ENCODE measurements at places on chromosomes 1 and 21.
A peak's percentile ranks its signal among the peaks of the same experiment; 100 is the strongest.

DNA sequence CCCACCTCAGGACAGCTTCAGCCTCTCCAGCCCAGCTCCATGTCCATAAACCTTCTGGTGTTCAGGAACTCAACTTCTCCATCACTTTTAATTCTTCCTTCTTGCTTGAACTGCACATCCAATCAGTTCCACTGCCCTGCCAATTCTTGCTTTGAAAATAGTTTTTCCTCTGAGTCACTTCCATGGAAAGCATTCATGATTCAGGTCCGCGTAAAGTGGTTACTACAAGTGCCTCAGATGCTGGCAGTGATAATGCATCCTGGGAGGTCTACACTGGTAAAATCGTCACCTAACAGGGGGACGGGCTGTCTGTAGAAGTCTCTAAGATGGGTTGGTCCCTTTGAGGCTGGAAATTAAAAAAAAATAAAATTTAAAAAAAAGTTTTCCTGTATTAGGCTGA is 25.9 kb upstream of the RCAN1 start:
- DNase-seq: no peak

GRCh38 chr1:111976332-111976731 is 13.1 kb downstream of the KCND3 start:
- no peak for DNase-seq

DNA sequence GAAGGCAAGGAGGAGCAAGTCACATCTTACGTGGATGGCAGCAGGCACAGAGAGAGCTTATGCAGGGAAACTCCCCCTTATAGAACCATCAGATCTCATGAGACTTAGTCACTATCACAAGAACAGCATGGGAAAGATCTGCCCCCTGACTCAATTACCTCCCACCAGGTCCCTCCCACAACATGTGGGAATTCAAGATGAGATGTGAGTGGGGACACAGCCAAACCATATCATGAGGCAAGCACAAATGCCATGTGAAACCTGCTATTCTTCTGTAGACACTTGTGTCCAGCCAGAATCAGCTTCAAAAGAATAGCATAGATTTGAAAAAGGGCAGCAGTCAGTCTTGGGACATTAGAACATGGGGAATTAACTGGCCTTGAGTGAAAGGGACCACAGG is 32.2 kb upstream of the UBE2U start:
- no peak for DNase-seq

- no peak for DNase-seq
Measured at GRCh38 chr1:33640114-33640660, 167.7 kb downstream of the ZSCAN20 start.

DNA sequence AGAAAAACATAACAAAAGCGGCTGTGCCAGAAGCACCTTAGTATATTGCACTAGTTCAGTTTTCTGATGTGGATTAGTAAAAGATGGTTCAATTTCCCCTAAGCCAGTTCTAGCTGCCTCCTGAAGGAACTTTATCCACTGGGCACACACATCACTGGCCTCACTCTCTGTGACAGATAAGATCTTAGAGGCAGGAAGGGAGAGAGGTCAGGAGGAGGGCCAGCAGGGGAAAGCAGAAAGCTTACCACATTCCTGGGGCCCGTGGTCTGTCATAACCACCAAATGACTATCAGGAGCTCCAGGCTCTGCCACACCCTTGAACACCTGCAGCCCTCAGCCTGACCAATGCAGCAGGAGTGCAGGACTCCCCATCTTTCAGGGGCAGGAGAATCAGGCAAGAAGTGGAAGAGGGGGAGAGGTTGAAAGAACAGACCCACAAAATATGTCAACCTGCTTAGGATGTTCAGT is 37.8 kb downstream of the LRRC71 start:
- DNase-seq: no peak

GRCh38 chr1:175758601-175759000 is 15.2 kb upstream of the TNR start:
- no peak for DNase-seq

DNA sequence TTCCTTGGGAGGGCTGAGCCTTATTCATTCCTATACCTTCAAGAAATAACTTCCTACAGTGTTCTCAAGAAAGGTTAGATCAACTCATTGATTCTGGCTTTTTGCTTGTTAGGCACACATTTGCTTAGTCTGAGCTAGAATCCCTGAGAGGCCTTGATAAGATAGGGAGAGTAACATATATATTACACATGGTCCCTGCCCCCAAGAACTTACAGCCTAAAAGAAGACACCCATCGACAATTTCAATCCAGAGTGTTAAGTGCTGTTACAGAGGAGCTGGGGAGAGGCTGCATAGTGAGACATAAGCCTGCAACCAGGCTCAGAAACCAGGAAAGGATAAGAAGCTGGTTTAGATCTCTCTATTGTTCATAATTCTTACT is 68.7 kb downstream of the PLPP3 start:
- no peak for DNase-seq

DNA sequence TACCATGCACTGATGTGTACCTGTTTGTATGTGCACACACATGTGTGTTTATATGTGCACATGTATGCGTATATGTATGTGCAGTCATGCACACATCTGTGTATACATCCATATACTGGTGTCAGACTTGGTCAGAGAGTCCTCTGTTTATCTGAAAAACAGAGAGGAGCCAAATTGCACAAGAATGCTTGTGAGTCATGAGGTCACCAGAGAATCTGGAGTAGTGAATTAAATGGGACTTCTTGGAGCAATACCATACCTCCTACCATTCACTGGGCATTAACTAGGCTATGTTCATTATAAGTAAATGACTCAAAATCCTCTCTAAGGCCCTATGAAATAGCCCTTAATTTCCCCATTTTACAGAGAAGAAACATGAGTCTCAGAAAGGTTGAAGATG is 272.1 kb upstream of the C1orf87 start:
- DNase-seq: no peak

DNA sequence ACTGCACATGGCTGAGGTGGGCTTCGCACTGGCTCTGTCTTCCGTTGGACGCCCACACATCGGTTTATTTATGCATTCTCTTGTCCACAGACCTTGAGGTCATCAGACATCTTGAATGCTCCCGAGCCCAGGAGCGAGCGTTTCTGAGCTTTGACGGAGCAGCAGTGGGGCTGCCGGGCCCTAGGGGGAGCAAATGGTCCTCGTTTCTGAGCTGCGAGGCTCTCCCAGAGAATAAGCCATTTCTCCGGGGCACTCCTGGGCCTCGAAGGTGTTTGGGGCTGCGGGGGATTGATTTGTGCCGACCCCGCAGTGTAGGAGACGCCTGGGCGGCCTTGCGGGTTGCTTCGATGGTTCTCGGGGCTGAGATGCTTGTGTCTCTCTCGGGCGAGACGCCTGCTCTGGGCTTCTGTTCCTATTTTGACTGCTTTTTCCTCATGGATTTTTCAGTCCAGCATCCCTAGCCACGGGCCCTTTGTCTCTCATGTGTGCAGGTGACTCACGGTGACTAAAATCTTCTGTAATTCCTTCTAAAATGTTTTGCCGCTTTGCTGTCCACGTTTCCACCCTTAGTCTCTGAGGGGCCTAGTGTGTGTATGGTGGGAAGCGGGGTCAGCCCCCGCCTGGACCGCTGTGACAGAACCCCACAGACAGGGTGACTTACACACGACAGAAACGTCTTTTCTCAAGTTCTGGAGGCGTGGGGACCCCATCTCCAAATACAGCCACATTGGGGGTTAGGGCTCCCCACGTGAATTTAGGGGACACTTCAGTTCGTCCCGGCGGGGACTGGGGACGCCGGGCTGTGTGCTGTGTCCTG is 62.1 kb downstream of the FAAP20 start:
- no peak for DNase-seq

DNA sequence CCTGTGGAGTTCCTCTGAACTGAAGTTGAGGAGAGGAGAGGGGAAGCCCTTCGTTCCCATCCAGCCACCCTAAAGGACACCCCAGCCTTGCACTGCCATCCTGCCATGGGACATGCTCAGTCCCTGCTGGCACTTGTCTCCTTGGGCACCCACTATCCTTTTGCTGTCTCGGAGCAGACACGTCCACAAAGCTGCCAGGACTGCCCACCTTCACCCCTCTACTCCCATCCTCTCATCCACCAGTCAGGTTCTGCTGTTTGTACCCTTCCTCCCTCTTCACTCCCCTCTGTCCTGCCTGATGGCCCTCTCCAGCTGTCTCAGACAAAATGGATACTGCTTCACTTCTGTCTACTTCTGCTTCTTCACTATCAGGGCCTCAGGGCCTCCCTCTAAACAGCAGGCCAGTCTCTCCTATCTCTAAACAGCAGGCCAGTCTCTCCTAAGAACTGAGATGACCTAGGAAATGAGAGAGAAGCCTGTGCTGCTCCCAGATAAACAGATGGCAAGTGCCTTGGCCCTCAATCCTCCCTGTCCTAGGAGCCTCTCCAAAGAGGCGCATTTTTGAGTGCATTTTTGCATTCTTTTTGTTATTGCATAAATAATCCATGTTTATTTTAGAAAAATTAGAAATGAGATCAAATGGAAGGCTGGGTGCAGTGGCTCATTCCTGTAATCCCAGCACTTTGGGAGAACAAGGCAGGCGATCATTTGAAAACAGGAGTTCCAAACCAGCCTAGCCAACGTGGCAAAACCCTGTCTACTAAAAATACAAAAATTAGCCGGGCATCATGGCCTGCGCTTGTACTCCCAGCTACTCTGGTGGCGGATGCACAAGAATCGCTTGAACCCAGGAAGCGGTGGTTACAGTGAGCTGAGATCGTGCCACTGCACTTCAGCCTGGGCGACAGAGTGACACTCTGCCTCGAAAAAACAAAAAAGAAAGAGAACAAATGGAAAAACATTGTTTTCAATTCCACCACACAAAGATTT is 4.4 kb upstream of the PYCR2 start:
- DNase-seq: no peak

DNA sequence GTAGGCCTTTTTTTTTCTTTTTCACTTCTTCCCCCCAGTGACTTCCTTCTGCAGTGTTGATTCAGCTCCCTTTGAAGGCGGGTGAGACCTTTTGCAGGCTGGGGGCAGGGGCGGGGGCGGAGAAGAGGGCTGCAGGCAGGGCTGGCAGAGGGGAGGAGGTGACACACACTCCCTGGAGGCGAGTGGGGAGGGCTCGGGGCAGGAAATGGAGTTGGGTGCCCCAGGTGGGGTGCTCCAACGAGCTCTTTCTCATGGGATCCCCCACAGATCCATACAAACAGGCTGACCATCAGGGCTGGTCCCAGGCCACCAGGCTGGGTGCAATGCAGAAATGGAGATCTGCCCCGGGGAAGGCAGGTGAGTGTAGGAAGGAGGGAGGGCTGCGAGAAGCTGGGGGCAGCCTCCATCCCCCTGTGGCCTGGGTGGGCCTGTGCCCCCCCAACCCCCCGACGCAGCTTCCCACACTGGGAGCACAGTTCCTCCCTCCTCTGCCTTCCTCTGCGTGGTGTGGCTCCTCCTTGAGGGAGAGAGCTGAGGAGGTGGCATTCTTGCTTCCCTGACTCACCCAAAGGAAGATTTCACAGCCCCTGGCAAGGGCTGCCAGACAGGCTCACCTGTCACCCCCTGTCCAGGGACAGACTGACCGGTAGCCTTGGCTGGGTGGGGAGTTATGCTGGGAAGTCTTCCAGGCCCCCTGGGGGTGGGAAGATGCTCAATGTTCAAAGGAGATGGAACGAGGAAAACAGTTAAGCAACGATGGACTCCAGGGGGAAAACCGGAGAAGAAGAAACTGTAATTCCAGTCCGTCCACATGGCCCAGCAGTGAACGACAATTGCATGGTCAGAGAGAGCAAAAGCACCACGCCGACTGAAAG is 7.1 kb upstream of the ITGB2 start:
- peak; percentile 88 for DNase-seq

DNA sequence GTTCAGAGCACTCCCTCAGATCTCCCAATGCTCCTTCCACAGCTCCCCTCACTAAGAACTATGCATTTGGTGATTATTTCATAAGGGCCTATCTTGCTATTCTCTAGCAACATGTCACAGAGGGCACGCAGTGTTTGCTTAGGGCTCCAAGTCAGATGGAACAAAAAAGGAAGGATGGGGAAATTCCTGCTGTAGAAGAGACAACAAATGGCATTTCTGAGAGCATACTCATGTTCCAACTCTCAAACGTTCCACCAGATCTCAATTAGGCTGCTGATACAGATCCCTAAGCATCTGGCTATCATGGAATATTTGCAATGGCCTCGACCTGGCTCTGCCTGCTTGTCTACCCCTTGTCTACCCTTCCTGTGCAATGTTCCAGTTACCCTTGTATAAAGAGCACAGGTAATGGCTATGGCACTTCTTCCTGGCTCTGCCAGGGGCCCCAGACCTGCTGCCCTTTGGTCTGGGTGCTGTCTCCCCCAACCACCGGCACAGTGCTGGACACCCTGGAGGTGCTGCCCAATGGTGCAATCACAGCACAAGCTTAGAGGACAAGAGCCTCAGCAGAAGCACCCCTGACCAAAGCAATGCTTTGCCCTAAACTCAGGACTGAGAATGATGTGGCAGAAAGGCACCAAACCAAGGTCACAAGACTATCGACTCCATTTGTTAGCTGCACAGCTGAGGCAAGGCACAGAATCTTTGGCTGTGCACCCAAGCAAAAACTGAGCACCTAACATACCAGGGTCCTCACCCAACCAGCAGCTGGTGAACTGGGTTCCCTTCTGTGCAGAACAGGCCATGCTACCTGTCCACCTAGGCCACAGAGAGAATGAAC is 3.6 kb downstream of the PARP1 start:
- DNase-seq: no peak

DNA sequence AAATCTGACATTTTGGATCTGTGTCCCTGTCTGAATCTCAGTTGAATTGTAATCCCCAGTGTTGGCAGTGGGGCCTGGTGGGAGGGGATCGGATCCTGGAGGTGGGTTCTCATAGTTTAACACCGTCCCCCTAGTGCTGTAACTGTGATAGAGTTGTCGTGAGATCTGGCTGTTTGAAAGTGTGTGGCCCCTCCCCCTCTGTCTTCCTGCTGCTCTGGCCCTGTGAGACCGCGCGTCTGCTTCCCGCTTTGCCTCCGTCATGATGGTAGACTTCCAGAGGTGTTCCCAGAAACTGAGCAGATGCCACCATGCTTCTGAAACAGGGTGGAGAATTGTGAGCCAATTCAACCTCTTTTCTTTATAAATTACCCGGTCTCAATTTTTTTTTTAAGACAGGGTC is 25.0 kb downstream of the AGPAT3 start:
- DNase-seq: no peak

- DNase-seq: peak; percentile 54
Measured at GRCh38 chr21:37224861-37225839, 42.0 kb downstream of the VPS26C start.

- DNase-seq: no peak
Measured at GRCh38 chr1:189939967-189940366, 537.7 kb downstream of the BRINP3 start.

DNA sequence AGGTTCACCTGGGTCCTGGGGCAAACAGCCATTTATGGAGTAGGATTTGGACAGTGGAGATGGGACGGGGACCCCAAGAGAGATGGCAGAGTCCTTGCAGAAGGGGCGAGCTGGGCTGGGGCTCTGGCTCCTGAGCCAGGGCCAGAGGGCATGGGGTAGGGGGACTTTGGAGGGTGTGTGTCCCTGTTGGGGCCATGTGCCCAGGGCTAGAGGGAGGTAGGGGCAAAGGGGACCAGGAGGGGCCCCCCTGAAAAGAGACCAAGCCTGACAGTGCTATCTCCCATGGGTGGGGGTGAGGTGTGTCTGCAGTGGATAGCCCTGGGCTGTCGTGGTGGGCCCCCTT is 92.3 kb downstream of the TRIM11 start:
- no peak for DNase-seq

GRCh38 chr1:167544447-167545093 is 9.0 kb downstream of the CREG1 start:
- no peak for DNase-seq

All from activated gamma-delta T cell treated with anti-CD3 and anti-CD28 coated beads, Interleukin-2, amount 50 U/mL, for 16 hours (primary cell).